Activated CD4-positive, alpha-beta T cell treated with anti-CD3 and anti-CD28 coated beads, Interleukin-2, amount 10 ng/mL, durations not matched to agents 24 days and 14 days (primary cell): ENCODE measurements at places on chromosomes 2 and 18. TPM values are rescaled to one million over a fixed set of nuclear protein-coding genes. Genes with fewer than 3 reads are reported as not detected.

- no peak for DNase-seq
Measured at GRCh38 chr2:1687254-1687653, 57.1 kb downstream of the PXDN start.

DNA sequence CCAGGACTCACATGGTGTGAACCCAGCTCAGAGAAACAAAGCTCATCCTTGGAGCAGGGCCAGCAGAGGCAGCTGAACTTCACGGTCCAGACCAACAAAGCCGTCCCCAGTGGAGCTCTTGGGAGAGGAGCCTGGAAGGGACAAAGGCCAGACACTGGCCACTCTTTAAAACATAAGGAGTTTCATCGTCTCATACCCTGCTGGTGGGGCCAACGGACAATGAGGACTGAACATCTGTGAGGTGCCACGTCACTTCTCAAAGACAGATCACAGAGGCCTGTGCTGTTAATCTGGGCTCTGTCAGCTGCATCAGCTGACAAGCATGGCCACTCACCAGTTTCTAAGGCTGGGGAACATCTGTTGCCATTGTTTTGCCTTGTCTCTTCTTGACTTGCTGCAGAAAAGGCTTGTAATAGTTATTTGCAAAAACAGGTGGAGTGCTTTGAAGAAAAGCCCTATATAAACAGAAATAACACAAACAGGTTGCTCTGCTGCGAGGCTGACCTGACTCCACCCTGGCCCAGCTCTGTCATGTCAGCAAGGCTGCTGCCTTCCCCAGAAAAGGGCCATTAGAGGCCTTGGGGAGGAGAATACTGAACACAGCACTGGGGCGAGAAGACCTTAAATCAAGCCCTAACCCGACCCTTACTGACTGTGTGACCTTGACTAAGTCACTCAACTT is 68.1 kb upstream of the DAPL1 start:
- no peak for DNase-seq

KLHL14 gene
- not detected in 2 replicates for total RNA-seq

DNA sequence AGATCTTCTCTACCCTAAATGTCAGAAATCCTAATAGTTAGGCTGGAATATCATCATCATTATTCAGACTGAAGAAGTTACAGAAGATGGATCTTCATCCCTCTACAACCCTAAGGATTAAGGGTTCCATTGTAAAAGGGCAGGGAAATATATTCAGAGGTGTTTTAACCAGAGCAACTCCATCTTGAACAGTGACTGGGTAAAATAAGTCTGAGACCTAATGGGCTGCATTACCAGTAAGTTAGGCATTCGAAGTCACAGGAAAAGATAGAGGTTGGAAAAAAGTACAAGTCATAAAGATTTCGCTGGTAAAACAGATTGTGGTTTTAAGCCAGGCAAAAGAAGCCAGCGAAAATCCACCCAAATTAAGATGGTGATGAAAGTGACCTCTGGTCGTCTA is 968.7 kb downstream of the CNTNAP5 start:
- no peak for DNase-seq

ZNF516 gene
- total RNA-seq = 0.85 and 1.6 TPM in 2 replicates

CD8B2 gene
- 0.09 and 0.12 TPM in 2 replicates for total RNA-seq

PROM2 gene
- 0.54 and 1.4 TPM in 2 replicates for total RNA-seq

DNA sequence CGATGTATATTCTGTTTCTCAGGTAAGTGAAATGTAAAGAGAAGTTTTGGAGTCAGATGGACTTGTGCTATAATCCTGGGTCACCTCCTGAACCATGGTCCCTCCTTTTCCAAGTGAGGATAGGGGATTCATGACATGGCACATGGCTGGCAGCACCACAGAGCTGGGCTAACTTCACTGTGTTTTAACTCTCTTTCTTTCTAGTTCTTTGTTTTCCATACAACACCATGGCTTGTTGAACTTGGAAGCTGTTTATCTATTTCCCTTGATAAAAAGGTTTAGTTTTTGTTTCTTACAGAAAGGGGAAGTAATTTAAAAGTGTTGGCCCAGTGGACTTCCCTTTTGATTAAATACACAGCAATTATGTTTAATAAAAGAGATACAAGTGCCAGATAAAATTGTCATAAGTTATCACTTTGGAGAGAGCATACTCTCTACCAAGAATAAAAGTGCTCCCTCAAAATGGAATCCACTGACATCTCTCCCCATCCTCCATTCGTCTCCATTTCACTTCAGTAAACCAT is 90.4 kb downstream of the PLCL1 start:
- DNase-seq = no peak

- no peak for DNase-seq
Measured at GRCh38 chr2:37902991-37903390, 22.1 kb upstream of the RMDN2 start.

- peak; percentile 57 for DNase-seq
Measured at GRCh38 chr2:130963849-130964793, 127.4 kb downstream of the ARHGEF4 start.

REEP1 gene
- 0.19 and 0.44 TPM in 2 replicates for total RNA-seq
